ENCODE measurements at places on chromosomes 6 and 20.

DNA sequence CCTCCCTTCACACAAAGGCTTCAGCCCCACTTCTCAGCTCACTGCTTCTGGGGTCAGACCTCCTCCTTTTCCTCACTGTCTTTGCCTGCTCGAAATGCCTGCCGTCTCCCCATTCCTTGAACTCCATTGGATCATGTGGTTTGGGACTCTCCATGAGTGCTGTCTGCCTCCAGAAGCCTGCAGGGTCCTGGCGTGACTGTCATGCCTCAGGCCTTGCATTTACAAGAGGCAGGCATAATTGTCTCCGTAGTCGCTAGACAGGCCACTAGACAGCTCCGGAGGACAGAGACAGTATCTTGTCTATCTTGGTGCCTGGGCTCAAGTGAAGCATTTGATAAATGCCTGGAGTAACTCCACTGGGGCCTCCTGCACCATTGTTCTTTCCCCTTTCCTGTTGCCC is 15.3 kb downstream of the PNLDC1 start:
- no peak for DNase-seq

GRCh38 chr20:24095303-24095702 is 106.7 kb upstream of the GGTLC1 start:
- no peak for DNase-seq

DNA sequence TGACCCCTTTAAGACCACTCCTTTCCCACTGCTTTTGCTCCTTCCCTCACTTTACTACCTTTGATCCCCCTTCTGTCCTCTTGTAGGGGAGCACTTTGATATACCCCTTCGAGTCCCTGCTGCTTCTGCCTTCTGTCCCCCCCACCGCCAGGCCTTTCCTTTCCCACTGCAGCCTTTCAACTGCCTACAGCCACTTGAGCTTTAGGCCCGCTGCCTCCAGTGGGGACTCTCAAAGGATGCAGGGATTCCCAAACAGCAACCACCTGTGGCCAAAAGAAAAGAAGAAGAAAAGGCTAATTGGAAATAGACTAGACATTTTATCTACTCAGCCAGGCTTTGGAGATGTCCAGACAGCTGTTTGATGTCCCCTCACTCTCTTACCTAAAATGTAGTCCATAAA is 77.0 kb upstream of the DTNBP1 start:
- no peak for DNase-seq

DNA sequence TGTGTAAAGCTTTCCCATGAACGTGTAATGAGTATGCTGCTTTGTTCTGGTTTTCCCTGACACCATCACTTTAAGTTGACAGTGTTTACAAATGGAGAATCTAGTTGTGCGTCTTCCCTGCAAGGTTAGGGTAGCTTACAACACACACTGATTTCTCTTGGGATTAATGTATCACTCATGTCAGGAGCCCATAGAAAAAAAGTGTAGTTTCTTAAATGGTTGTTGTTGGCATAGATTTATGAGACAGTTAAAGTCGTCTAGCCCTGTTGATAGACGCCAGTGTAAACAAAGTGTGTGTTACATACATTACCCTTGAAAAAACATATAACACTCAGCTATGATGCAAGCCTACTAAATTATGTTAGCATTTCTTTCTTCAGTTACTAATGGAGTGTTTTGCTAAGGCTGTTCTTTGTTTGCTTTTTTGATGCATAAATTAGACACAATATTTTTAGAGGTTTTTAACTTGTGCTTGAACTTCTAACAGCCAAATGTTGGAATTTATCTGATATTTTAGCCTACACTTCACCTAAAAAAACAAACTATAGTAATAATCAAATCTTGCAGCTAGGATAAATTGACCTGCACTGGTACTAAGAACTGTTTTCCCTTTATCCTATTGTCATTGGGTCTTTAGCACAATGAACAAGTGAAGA is 88.6 kb downstream of the RNF217 start:
- no peak for DNase-seq

DNA sequence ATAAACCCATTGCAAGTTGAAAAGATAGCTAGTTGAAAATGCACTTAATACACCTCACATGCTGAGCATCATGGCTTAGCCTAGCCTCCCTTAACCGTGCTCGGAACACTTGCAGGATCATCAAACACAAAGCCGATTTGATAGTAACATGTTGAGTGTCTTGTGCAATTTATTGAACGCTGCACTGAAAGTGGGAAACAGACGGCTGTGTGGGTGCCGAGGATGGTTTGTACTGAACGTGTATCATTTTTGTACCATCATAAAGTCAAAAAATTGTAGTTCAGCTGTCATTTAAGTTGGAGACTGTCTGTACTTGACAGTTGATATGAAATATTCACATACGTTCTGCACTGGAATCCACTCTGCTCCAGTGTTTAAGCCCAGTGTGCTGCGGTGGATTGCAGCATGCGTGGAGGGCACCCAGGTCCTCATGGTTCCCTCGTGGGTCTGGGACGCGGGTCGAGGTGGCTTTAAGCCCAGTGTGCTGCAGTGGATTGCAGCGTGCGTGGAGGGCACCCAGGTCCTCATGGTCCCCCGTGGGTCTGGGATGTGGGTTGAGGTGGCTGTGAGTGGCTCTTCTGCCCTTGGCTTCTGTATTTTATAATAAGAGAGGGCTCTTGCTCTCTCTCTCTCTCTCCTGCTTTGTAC is 77.0 kb downstream of the CDH4 start:
- DNase-seq: no peak

GRCh38 chr20:38011696-38012095 is 21.6 kb downstream of the TTI1 start:
- DNase-seq: no peak

- DNase-seq: no peak
Measured at GRCh38 chr20:35264755-35265154, 13.2 kb downstream of the MMP24OS start.

- peak; percentile 36 for DNase-seq
Measured at GRCh38 chr6:162856885-162857284, 129.1 kb downstream of the PACRG start.

GRCh38 chr6:44657206-44657819 is 269.8 kb downstream of the CDC5L start:
- DNase-seq: no peak

DNA sequence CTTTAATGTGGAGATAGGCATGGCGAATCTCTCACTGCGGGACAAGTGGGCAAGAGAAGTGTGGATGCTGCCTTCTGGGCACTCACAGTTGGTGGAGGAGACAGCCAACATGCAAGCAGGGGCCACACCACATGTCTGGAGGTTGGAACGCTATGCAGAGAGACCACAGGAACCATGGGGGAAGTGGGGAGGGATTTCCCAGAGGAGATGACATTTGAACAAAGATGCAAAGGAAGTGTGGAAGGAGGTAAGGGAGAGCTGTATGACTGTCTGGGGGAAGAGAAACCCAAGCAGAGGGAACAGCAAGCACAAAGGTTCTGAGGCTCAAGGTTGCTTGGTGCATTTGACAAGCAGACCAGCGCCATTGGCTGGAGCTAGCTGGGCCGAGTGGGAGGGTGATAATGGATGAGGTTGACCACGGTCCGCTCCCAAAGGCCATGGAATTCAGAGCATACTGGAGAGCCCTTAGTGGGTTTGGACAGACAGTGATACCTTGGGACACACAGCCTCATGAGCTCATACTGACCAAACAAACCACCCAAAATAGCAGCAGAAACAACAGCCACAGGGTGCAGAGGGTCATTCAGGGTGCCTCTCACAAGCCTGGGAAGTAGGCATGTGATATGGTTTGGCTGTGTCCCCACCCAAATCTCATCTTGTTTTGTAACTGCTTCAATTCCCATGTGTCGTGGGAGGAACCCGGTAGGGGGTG is 7.6 kb upstream of the FAM110A start:
- no peak for DNase-seq

GRCh38 chr6:134995536-134995935 is 45.6 kb upstream of the ALDH8A1 start:
- no peak for DNase-seq

DNA sequence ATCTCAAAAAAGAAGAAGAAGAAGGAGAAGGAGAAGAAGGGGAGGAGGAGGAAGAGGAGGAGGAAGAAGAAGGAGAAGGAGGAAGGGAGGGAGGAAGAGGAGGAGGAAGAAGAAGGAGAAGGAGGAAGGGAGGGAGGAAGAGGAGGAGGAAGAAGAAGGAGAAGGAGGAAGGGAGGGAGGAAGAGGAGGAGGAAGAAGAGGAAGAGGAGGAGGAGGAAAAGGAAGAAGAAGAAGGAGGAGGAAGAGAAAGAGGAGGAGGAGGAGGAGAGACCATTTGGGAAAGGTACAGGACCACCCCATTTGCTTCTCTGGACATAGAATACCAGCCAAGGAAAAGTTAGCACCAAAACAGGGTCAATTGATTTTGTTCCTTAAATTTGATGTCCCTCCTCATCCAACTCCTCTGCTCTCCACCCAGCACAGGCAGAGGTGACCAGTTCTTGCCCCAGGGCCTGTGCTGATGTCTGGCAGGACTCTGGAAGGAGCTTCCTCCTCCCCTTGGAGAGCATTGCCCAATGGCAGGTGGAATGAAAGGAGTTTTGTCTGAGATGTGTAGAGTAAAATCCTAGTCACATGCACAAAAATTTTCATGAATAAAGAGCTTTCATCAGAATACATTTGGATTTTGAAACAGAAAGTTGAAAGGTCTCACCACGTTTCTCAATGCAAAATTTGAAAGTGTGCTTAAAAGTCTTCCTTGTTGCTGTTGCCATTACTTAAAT is 182.9 kb downstream of the LY86 start:
- DNase-seq: no peak

DNA sequence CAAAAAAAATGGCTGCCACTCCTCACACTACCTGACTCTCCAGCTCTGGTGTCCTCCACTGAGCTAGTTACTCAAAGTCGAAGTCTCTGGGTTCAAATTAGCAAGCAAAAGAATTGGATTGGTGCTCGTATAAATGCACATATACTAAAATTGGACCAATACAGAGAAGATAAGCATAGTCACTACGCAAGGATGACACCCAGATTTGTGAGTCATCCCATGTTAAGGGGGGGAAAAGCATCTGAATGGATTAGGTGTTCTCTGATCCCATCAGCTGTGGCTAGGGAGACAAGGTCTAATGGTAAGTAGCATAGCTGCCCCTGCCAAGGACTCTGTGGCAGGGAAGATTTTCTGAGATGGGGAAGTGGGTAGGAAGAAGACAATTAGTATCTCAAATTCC is 18.3 kb upstream of the AMD1 start:
- no peak for DNase-seq

GRCh38 chr20:36576081-36576445 is 2.7 kb downstream of the TGIF2 start:
- no peak for DNase-seq

- DNase-seq: peak; percentile 55
Measured at GRCh38 chr20:50691573-50692551, 520 bp upstream of the RIPOR3 start.

GRCh38 chr6:122130518-122130917 is 268.9 kb upstream of the HSF2 start:
- no peak for DNase-seq

DNA sequence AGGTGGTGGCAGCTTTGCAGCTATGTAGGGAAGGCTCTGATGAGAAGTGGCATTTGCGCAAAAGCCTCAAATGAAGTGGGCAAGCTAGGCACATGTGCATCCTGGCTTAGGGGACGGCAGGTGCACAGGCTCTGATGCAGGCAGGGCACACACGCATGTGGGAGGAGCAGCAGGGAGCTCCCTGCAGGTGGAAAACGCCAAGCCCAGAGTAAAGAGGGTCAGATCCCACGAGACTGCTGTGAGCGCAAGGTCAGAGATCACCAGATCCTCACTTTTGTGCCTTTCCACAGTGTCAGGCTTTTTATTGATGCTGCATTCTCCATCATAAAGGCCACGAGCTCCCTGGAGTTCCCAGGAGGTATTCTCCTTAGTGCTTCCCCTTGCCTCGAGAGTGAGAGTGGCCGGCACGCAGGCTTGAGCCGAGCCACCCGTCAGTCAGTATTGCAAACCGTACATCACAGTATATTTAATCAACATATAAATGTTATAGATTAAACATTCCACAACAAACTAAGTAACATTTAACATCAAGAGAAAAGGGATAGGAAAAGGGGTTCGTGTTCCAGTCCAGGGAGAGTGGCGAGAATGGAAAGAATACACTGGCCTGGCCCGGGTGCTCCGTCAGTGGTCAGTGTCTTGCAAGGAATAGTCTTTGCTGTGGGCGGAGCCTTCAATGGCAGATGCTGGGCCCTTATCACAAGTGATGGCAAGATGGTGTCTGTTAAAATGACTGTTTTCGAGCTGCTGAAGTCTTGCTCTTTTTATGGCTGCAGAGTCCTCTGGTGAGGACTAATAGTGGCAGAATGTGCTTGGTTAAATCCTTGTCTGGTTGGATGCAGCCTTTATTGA is 109.4 kb downstream of the SYNDIG1 start:
- DNase-seq: no peak

GRCh38 chr6:149846321-149846720 is 17.8 kb downstream of the LRP11 start:
- DNase-seq: no peak

DNA sequence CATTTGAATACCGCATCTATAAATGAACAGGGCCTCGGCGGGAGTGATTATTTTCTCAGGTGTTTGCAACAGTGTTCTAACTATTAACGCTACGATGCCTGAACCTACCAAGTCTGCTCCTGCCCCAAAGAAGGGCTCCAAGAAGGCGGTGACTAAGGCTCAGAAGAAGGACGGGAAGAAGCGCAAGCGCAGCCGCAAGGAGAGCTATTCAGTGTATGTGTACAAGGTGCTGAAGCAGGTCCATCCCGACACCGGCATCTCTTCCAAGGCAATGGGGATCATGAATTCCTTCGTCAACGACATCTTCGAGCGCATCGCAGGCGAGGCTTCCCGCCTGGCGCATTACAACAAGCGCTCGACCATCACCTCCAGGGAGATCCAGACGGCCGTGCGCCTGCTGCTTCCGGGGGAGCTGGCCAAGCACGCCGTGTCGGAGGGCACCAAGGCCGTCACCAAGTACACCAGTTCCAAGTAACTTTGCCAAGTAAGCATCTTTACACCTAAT is 70.9 kb downstream of the HFE start:
- DNase-seq: no peak

DNA sequence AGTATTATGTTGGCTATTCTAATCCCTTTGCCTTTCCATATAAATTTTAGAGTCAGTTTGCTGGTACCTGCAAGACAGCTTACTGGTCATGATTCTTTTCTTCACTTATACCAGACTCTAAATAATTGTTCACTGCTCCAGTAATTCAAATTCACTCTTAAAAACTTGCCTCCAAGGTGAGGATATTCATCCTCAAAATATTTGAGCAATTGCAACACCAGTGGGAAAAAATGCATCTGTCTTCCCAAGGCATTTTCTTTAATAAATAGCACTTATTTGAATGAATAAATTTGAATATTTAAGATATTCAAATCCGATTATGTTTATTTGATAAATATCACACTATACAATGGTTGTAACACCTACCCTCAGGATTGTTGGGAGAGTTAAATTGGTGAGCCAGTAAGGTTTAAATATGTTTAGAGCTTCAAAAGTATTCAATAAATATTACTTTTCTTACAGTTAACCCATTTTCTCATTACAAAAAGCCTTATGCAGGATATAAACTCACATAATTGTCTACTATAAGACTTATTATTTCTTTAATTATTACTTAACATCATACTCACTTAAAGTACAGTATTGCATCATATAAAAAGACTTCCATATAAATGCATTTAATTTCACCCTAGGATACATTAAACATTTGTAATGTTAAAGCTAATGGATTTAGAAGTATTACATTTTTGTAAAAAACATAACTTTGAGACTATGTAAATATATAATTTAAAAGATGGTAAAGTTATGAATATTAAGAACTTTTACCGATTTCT is 285.6 kb downstream of the SAMD5 start:
- DNase-seq: no peak
